Cerebellar nuclear complex (tissue), 1 donor: ENCODE measurements at places on chromosomes 1 and 21.

- DNase-seq, result no peak
These were observed 78.1 kb upstream of the PTBP2 start for GRCh38 chr1:96643519-96643918.

DNA sequence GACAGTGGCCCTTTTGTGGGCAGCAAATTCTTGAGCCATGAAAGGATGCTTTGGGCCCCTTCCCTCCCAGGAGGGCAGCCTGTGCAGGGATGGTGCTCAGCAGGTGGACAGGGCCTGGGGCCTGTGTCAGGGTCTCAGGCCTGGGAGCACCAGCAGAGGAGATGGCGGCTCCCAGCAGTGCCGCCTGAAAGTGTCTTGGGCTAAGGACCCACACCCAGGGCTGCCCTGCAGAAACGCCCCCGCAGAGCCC lies 23.9 kb downstream of the FTCD start:
- DNase-seq, result no peak

- DNase-seq, result no peak
These were observed 9.6 kb upstream of the CHIT1 start for GRCh38 chr1:203239081-203239480.

DNA sequence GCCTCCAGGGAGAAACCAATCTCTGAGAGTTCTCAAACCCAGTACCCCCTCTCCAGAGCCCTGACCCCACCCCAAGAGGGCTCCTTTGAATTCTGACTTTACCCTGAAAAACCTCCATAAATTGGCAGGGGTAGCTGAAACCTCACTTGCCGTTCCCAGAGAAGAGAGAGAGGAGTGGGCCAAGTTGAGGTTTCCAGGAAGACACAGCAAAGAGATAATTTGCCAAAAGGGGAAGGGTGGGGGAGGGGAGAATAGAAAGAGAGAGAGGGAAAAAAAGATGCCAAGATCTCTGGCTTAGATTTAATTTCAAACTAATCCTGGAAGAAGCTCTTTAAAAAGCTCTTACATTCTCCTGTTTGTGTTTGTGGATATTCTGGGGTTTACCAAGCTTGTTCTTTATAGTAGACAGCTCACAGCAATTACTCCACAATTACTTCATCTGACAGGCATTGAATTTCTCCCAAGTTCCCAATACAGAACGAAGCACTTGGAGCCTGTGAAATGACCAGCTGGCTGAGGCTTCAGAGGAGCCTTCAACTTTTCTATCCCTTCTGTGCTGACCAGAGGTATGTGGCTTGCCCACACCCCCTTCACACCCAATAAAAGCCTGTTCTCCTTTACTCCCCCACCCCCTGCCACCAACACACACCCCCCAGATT lies 1.1 kb upstream of the GRHL3 start:
- no peak for DNase-seq

DNA sequence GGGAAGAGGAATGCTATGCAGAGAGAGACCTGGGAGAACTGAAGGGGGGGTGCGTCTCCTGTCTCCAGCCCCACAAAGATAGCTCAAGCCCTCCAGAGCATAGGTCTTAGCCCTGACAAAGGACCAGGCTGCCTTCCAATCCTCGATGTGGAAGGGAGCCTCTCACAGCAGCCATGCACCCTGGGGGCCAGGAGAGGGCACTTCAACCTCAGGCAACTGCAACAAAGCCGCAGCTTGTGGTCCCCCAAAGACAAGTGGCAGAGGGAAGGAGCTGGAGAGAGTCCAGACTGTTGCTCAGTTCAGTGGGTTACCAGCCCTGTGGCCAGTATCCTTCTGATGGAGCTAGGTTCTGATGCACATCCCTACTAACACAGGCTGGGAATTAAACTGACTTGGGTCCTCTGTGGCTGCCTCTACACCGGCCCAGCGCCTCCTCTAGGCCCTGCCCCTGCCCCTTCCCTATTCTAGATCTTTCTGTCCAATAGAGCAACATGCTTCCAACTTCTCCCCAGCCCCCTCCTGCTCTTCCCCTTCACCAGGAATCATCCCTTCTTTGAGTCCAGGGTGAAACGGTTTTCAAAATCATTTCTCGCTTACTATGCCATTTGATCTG lies 100.7 kb upstream of the SPATA6 start:
- DNase-seq, result no peak

DNA sequence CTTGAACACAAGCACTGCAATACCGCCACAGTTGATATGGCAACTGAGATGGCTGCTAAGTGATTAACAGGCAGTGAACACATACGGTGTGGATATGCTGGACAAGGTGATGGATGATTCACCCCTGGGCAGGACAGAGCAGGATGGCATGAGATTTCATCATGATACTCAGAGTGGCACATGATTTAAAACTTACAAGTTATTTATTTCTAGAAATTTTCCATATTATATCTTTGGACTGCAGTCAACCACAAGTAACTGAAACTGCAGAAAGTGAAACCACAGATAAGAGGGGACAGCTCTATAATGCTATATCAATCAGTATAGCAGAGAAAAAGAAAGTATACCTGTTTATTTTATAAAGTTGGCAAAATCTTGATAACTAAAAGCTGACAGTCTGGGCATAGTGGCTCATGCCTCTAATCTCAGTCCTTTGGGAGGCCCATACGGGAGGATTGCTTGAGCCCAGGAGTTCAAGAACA lies 47.9 kb downstream of the PHACTR4 start:
- DNase-seq, result no peak
